ENCODE measurements at places on chromosomes 11 and 22.

DNA sequence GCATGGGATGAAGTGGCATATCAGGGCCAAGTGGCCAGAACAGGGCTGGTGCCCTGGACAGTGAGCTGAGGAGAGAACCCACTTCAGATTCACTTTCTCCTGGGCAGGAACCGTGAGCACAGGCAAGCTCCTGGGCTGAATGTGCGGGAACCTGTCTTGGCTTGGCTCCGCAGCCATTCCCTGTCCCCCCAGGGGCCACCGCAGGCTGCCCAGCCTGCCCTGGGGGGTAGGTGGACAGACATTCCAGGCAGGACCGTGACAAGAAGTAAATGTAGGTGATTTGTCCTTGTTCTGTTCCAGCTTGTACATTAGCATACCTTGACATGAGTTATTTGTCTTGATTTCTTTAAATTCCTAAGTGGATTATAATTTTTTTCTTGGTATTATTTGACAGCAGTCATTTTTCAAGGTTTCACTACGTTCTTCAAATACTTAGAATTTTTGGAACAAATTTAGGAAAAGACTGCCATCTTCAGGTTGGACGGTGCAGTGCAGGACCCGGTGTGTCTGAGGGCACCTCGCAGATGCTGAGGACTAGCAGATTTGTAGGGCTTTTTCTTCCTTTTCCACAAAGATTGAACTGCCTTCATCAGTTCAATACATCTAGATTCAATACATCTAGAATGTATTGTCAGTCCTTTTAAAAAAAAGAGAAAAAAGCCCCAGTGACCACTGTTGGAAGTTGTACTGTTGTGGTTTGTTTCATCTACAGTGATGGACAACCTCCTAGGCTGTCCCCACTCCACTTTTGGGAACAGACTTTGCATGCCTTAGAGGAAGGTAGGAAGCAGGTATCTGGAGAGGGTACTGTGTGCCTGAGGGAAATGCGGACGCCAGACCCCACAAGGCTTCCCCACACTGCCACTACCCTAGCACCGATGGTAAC lies 115.1 kb upstream of the RASSF10 start:
- peak; percentile 14 for DNase-seq

DNA sequence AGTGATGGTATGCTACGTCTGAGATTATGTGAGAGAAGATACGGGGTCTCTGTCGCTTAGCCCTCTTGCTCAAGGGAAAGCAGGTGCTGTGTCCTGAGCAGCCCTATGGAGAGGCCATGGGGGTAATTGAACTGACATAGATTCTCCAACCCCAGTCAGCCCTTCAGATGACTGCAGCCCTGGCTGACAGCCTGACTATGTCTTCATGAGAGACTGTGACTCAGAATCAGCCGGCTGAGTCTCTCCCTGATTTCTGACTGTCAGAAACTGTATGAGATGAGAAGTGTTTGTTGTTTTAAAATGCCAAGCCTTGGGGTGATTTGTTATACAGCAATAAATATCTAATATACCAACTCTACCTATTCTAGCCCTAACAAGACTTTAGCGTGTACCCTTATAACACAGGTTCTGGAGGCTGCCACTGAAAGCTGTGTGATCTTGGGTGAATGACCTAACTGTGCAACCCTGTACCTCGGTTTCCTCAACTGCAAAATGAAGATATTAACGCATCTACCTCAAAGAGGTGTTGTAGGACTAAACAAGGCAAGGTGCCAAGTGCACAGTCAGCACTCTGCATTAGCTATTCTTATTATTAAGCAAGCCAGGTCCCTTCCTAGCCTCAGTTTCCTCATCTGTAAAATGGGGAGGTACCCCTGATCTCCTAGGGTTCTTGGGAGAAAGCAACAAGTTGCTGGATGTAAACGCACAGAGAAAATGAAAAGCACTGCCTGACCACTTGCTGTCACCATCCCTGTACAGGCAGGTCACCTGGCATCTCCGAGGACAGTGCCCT lies 24.9 kb downstream of the SLC43A1 start:
- DNase-seq = no peak

- DNase-seq = no peak
Observed at GRCh38 chr11:126175393-126175792, 36.1 kb downstream of the RPUSD4 start.

DNA sequence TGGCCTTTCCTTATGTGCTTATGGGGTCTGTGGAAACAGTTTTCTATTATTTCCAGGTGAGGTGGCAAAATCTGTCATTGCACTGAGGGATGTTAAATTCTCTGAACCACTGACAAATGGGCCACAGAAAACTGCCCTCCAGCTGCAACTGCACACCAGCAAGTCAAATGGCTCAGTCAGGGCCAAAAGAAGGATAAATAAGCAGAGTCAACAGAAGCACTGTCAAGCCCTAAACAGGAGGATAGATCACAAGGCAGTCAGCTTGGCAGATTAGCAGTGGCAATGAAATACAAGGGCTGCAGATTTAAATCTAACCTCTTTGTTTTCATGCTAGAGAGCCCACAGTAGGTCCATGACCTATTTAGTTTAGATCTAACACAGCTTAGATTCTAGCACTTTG lies 435.6 kb downstream of the ETS1 start:
- no peak for DNase-seq

DNA sequence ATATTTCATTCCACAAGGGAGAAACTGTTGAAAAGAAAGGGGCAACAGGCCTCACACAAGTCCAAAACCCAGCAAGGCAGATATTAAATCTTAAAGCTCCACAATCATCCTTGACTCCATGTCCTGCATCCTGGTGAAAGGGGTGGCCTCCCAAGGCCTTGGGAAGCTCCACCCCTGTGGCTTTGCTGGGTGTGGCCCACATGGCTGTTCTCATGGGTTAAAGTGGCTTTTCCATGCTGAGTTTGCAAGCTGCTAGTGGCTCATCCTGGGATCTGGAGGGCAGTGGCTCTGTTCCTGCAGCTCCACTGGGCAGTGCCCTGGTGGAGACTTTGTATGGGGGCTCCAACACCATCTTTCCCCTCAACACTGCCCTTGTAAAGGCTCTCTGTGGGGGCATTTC lies 106.4 kb downstream of the CTNND1 start:
- DNase-seq = no peak

DNA sequence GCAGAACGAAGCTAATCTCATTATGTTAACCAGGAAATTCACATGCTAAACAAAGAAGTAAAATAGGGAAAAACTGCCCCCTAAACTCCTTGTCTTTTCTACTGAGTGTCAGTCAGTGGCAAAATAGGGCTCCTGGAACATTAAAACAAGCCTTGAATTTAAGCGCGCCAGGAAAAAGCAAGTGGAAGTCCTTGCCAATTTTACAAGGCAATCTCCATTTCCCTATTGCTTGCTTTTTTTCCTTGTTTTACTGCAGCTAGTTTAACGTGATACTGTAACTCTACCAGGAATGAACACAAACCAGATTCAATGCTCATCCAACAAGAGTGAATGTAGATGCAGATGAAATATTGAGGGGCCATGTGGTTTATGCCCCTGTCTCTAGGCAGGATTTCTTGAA lies 28.1 kb upstream of the KIRREL3 start:
- no peak for DNase-seq

- DNase-seq = no peak
Observed at GRCh38 chr22:25714739-25715138, 27.2 kb upstream of the MYO18B start.

- DNase-seq = no peak
Observed at GRCh38 chr11:102457056-102457677, 4.6 kb upstream of the TMEM123 start.

DNA sequence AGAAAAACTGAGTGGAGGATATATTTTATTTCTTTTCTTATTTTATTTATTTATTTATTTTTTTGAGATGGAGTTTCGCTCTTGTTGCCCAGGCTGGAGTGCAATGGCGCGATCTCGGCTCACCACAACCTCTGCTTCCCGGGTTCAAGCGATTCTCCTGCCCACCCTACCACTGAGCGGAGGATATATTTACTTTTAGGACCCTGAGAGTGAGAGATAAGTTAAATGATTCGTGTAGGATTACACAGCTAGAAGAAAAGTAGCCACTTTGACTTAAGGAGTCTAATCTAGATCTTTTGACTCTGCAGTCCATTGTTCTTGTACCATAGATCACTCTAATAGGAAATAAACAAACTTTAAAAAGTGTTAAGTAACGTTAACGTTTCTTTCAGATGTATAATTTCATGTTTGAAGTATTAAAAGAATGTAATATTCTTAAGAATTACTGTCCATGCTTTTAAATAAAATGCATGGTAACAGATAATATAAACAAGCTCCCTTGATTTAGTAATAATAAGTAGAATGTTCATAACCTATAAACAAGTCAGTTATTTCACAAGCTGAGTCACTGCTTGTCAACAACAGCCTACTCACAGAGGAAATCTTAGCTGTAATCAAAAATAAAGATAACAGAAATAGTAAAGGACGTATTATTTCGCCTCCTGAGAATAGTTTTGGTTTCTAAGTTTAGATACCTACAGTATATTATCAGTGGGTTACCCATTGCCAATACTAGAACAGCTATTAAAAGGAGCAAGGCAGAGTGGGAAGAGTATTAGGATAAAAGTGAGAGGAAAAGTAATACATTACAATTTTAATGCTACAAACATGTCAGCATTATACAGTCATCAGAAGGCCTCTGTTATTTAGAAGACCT lies 18.6 kb downstream of the USP47 start:
- no peak for DNase-seq

DNA sequence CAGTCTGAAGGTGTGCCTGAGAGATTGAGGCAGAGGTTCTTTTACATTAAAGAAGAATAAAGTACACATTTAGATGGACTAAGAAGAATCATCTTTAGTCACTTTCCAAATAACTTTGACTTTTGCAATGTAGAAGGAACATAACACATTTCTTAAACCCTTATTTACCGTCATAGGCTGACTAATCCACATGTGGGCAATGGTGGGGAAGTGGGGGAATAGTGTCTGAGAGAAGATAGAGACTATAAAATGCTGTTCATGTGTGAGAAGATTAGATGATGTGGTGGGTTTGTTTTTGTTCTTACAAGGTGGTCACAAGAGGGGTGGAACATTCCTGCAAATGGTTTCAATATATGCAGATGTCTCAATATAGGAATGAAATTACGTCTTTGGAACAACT lies 1.8 kb downstream of the MS4A4A start:
- DNase-seq = no peak

GRCh38 chr11:73225851-73226250 lies 7.8 kb downstream of the P2RY2 start:
- DNase-seq = no peak

DNA sequence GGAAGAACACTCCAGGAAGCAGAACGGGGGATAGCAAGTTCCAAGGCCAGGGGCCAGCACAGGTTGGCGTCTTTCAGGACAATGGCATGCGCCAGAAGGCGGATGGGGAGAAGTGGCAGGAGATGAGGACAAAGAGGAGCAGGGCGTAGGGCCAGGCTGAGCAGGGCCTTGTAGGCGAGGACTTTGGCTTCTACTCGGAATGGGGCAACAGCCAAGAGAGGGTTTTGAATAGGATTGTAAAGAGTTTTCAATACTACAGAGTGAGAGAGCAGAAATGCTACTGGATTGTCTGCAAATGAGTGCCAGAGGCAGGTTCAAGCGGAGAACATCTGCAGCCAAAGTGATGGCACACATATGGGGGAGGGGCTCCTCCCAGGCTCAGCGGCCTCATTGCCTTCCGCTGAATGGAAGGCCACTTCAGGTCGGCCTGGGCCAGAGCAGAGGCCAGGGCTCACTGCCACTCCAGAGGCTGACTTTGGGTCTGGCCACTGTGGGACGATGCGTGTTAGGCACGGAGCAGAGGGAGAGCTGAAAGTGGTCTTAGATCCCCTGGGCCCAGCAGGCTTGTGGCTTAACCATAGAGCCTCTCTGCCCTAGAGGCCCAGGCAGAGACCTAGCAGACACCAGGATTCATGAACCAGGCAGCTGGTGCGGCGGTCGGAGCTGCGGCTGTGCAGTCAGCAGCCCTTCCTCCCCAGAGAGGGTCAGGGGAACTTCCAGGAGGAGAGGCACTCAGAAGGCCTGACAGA lies 118.2 kb downstream of the DSCAML1 start:
- DNase-seq = no peak

DNA sequence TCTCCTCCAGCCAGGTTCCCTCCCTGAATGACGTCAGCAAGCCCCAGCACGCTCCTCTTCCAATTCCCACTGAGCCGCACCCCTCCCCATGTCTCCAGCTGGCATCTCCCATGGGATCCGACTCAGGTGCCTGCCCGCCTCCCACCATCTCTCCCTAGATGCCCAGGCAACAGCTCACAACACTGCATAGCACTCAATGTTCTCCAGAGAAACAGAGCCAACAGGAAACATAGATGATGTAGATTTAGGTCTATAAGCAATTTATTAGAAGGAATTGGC lies 532.3 kb downstream of the BRD1 start:
- no peak for DNase-seq

DNA sequence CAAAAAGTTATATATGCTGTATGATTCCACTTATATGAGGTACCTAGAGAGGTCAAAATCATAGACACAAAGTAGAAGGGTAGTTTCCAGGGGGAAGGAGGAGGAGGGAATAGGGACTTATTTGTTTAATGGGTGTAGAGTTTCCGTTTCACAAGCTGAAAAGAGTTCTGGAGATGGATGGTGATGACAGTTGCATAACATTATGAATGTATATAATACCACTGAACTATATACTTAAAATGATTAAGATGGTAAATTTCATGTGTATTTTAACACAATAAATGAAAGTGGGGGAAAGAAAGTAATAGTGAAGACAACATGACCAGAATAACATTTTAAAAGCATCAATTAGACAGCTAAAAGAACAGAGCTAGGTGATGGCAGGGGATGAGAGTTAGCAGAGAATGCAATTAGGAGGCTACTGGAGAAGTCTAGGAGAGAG lies 51.2 kb downstream of the MRTFA start:
- DNase-seq = no peak

- no peak for DNase-seq
Observed at GRCh38 chr11:58727415-58727797, 4.3 kb downstream of the GLYAT start.

DNA sequence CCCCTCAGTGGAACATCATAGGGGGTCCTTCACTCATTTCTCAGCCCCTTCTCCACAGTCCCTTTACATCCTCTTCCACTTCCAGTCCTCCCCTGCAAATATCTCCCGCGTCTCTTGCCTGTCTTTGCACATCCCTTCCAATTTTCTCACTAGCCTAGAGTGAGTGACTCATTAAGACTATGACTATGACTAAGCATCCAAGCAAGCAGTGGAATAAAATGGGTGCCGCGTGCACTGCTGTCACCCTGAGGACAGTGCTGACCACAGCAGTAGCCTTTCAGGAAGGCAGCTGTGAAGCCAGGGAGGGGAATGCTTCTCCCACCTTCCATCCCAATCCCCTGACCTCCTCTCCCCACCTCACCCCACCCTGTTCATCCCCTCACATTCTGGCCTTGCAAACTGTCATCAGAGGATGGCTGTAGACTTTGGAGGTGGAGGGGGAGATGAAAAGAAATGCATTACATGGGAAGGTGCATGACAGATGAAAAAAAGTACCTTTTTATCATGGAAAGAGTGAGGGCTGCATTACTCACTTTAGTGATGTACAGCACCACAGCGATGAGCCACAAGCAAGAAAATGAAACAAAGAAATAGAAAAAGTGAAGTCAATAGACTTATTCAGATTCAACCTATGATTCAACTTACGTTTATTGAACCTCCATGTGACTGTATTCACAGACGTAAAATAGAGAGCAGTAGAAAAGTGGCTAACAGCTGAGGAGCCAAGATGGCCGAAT lies 948.2 kb downstream of the NTM start:
- no peak for DNase-seq
